Activated CD4-positive, alpha-beta T cell treated with anti-CD3 and anti-CD28 coated beads, Interleukin-2, amount 50 U/mL, for 48 hours (primary cell): ENCODE measurements at places on chromosomes 3 and 15.
A peak's percentile ranks its signal among the peaks of the same experiment; 100 is the strongest.

- DNase-seq: no peak
These were observed 19.9 kb downstream of the CLDN1 start for GRCh38 chr3:190302212-190302867.

DNA sequence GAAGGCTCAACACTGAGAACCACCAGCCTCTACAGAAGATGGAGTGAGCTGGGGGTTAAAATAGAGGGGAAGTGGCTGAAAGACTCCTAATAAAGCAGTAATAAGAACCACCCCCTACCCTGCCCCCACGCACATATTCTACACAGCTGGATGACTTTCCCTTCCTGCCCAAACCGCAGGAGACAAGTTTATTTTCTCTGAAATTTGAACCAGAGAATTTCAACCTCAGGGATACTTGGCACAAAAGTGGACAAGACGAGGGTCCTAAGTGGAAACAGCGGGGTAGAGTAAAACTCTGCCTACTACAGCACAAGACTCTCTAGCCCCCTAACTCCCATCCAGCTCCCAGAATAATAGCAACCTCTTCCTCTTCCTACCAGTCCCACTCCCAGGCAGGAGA lies 28.4 kb downstream of the USF3 start:
- DNase-seq: no peak

- DNase-seq: peak; percentile 5
These were observed 68.5 kb downstream of the MYO1E start for GRCh38 chr15:59304034-59304795.

DNA sequence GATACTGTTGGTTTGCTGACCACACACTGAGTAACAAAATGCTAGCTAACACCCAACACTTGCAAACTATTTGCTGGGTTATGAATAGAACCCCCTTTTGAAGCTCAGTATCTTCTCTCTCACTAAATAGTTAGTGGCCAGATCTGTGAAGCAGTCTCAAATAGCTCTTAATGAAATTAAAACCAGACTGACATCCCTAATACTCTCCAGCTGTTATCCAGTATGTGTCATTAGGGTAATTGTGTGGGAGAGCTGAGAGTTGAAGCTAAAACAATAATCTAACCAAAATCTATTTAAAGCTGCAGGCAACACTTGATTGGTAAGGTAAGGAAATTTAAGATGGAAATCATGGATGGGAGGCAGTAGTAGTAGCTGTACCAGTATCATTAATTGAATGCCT lies 110.4 kb upstream of the RORA start:
- no peak for DNase-seq

DNA sequence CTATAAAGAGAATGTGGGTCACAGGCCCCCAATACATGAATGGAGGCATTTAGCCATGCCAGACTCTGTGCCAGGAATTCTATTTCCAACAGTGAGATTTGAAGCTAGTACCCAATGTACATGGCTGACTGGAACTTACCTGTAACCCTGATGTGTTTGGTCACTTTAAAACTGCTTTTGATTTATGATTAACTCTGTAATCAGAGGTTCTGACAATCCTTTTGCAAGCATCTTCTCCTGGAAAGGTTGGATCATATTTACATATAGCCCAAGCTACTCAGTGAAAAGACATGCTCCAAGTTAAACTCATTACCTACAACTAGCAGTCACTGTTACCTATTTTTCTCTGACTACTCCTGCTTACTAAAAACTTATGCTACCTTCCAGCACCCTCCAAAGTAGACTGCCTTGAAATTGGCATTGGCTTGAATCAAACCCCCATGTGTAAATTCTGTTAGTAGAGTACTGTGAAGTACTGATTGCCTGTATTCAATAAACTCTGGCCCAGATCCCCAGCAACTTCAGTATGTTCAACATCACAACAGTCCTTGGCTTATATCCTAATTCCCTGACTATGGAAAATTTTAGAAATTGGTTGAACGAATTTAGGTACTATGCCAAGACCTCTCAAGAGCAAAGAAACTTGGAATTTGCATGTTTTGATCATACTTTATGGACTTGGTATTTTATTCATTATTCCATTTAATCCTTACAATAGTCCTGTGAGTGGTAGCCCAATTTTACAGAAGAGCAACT lies 665.6 kb upstream of the NECTIN3 start:
- DNase-seq: no peak

- no peak for DNase-seq
These were observed 106.2 kb upstream of the UBE3A start for GRCh38 chr15:25545017-25545416.

DNA sequence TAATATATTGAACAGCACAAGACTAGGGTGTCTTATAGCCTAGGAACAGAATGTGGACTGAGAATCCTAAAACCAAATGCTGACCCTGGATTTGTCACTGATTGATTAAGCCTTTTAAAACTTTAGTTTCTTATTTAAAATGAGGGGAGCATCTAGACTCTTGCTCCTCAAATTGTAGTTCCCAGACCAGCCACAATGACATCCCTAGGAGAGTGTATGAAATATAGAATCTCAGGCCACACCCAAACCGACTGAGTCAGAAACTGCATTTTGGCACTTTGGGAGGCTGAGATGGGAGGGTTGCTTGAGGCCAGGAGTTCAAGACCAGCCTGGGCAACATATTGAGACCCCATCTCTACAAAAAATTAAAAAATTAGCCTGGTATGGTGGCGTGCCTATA lies 287.8 kb upstream of the UMPS start:
- DNase-seq: no peak

- no peak for DNase-seq
These were observed 5.5 kb upstream of the CLN6 start for GRCh38 chr15:68235022-68235421.

- peak; percentile 33 for DNase-seq
These were observed 56.5 kb downstream of the MCTP2 start for GRCh38 chr15:94287794-94288246.

GRCh38 chr3:46811615-46812236 lies 51.5 kb downstream of the MYL3 start:
- DNase-seq: no peak

DNA sequence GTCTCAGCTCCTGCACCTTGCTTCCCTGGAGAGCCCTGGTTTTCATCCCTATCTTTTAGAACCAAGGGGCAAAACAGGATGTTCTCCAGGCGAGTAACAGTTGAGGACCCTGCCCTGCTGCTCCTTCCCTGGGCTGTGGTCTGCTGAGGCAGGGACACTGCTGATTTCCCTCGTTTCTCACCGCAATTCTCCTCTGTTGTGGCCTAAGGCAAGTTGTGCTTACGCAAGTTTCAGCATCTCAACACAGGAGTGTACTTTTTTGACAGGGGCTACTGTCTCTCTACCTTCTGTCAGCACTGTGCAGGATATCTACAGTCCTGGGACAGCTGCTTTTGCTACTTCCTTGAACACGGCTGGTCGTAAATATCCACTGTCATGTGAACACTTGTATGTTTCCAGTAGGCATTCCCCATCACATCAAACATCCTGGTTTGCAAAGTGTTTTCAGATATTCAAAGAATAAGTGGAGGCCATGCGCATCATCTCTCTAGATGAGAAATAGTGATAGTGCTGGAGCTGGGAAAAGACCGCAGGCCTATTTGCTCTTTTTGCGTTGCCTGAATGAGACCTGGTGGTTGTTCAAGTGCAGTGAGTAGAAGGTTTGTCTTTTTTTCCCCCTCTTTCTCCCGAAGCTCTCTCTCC lies 110.1 kb upstream of the PLXNA1 start:
- DNase-seq: no peak

DNA sequence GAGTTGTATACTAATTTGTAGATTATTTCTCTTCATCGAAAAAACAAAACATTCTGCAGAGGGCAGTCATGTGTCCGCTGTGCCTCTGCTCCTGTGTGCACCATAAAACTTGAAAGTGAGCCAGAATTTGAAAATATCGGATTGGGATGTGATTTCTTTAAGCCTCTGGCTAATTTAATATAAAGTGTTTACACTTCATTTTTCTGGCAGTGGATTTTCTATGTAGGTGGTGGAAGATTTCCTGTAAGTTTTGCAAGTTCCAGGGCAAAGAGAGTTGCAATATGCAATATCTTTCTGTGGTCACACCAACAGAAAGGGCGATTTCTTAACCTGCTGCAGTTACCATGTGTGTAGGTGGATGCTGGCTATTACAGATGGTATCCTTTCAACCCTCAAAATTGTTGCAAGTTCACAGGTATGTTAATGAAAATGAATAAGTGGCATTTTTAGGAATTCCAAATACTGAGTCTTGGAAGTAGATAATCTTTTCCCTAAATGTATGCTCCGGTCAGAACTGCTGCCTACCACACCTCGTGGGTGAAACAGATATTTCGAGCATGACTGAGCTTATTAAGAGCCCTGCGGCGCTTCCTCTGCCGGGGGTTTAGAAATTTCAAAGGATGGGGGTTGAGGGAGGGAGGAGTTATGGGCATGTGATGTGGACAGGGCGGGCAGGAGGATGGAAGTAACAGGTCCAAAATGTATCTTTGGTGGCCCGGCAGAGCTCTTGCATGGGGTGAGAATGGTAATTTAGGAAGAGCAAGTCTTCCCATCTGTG lies 134.0 kb downstream of the PGPEP1L start:
- DNase-seq: no peak

DNA sequence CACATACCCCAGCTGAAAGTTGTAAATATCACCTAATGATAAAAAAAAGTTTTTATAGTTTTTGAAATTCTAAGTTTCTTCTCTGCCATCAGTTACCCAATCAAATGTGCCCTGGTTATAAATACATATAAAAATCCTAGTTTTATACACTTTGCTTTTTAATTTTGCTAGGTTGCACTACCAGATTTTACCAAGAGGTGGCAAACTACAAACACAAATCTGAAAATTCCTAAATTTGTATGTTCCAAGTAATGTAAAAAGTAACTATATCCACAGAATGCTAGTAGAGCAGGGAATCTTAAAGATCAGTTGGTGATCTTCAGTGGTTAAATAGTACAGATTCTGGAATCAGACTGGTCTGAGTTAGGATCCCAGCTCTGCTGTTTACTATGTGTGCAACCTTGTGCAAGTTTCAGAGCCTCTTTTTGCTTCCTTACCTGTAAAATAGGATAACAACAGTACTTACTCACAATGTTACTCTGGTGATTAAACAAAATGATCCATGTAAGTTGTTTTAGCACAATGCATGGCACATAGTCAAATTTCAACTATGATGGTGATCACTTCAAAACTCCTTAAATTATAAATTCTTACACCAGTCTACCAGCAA lies 11.0 kb downstream of the TRPM7 start:
- no peak for DNase-seq

DNA sequence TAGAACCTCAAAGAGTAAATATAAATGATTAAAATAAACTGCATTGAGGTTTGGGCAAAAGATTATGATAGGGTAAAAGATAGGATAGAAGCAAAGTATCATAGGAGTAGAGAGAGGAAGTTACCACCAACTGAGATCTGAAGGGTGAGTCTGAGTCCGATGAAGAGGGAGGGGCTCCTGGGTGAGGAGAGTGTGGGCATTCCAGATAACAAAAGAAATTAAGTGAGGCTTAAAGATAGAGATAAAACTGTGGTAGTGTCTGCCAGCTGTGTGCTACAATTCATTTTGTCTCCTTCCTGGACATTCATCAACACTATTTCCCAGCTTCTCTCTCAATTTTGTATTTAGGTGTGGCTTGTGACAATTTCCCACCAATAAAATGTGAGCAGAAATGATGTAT lies 343.0 kb upstream of the PLSCR5 start:
- no peak for DNase-seq

GRCh38 chr15:59948924-59949613 lies 55.0 kb upstream of the FOXB1 start:
- DNase-seq: no peak

DNA sequence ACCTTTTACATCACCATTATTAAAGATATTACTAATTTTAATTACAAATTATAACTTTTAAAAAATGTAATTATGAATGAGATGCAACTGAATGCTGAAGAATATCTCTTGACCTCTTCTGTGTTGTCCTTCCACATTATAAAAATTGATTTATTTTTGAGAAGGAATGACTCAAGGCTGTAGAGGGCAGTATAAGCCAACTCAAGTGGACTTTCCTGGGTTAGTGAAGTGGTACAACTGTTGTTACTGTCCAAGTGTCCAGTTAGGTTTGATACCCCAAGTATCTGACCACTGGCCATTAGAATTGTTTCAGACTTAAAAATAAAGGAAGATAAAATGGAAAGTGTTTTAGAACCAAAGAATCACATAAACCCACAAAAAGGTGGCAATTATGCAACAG lies 51.9 kb downstream of the BBX start:
- no peak for DNase-seq

GRCh38 chr15:100668348-100668745 lies 66.0 kb downstream of the ASB7 start:
- no peak for DNase-seq

GRCh38 chr15:31440754-31441311 lies 114.2 kb downstream of the KLF13 start:
- peak; percentile 58 for DNase-seq

GRCh38 chr15:90642464-90643300 lies 74.5 kb upstream of the BLM start:
- DNase-seq: no peak

DNA sequence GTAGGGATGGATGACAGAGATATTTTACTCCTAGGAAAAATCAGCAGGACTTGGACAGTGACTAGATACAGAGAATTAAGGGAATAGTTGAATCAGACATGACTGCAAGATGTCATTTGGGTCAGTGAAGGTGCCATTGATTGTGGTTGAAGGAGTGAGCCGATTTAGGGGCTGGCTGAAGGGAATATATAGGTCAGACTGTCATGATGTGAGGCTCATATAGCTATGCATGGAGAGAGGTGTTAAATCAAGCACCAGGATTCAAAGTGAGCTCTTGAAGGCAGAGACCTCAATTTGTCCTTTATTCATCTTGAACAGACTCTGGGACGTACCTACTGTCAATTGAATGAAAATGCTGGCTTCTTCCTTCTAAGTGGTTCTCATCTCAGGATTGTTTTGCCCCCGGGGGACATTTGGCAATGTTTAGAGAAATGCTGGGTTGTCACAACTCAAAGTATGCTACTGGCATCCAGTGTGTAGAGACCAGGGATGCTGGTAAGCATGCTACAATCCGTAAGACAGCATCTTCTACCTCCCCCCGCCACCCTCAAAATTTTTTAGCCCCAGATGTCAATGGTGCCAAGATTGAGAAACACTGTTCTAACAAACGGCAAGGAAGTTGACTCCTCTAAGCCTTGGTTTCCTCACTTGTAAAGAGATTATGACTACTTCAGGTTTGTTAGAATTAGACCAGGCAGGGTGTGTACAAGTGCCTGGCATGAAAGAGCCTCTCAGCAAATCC lies 7.8 kb downstream of the ATP2C1 start:
- no peak for DNase-seq

DNA sequence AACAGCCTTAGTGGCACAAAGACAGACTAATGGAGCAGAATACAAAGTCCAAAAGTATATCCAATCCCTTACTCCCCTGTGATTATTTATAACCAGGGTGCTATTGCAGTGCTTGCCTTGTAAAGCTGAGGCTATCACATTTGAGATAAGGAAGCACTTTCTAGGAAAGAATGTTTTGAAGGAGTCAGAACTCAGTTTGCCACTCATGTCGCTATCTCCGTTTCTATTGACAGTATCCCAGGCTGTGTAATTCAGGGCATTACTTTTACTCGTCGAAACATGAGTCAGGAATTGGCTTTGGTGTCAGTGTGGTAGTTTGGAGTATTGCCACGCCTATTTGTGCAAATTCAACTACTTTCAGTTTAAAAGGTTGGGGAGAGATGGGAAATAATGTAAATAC lies 78.4 kb downstream of the FBXL2 start:
- no peak for DNase-seq

GRCh38 chr3:20405744-20406143 lies 219.7 kb upstream of the SGO1 start:
- no peak for DNase-seq
